Vagina (tissue), 2 donors: ENCODE measurements at places on chromosomes 12 and 14. TPM values are rescaled to one million over a fixed set of nuclear protein-coding genes. Genes with fewer than 3 reads are reported as not detected.

- no peak overlapping the region for H3K4me3 ChIP-seq
- H3K36me3 ChIP-seq = no peaks in the 10 kb centered on the region
Measured at GRCh38 chr14:89540009-89540829, 123.2 kb upstream of the FOXN3 start.

- H3K4me1 ChIP-seq = no peaks in the 10 kb centered on the region
- no peak overlapping the region for H3K4me3 ChIP-seq
- no peaks in the 10 kb centered on the region for H3K27me3 ChIP-seq
- no peak for DNase-seq
- H3K36me3 ChIP-seq = no peaks in the 10 kb centered on the region
- peak overlapping the region; percentile 56 for H3K27ac ChIP-seq
Measured at GRCh38 chr12:15846887-15847286, 35.3 kb upstream of the STRAP start.

DNA sequence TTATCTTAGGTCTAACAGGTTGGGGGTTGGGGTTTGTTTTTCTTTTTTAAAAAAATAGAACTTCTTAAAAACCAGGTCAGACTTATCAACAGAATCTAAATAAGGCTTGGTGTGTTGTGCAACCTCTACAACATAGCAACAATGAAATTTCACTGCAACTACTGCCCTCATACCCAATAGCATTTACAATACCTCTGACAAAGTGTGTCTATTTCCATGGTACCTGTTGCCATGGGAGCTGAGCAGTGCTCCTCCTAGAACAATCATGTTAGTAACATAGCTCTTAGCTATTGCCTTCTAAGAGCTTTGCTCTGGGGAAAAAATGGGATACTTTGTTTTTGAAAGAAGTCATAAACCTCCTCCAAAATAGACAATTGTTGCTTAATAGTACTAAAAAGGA lies 103.3 kb upstream of the CCDC175 start:
- no peak for DNase-seq
- H3K4me1 ChIP-seq = no peaks in the 10 kb centered on the region
- no peak overlapping the region for H3K4me3 ChIP-seq
- H3K27me3 ChIP-seq = no peaks in the 10 kb centered on the region

- H3K36me3 ChIP-seq = no peaks in the 10 kb centered on the region
- H3K4me1 ChIP-seq = no peaks in the 10 kb centered on the region
- no peak overlapping the region for H3K27ac ChIP-seq
Measured at GRCh38 chr14:54108481-54109471, 152.2 kb upstream of the BMP4 start.

- H3K4me1 ChIP-seq = peaks cover 9% of the 10 kb centered on the region
- no peaks in the 10 kb centered on the region for H3K27me3 ChIP-seq
- no peaks in the 10 kb centered on the region for H3K36me3 ChIP-seq
- no peak overlapping the region for H3K27ac ChIP-seq
- H3K4me3 ChIP-seq = no peak overlapping the region
- DNase-seq = no peak
Measured at GRCh38 chr12:269191-269590, 6.6 kb upstream of the SLC6A13 start.

DNA sequence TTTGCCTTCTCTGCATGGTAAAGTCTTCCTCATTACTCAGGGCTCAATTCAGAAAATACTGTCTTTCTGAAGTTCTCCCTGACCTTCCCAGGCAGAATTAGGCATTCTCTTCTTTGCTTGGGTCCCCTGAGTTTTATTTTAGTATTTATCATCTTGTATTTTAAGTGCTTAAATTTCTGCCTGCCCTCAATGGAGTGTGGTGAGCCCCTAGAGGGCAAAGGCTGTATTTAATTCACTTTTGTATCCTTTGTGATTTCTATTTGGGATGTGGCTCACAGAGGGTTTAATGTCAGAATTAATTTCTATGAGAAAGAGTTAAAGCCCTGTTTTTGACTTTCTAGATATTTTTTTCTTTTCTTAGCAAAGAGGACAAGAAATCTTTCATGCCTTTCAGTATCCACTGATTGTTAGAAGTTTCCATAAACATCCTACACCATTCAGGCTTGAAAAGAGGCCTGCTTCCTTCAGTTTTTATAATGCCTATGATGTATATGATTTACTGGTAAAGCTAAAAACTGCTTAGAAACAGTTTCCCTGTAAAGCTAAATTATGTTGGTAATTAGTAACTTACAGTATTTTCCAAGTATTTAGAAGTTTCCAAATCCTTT lies 55.6 kb upstream of the PTPRB start:
- no peak overlapping the region for H3K4me3 ChIP-seq
- H3K36me3 ChIP-seq = no peaks in the 10 kb centered on the region
- H3K27me3 ChIP-seq = no peaks in the 10 kb centered on the region
- H3K4me1 ChIP-seq = no peaks in the 10 kb centered on the region
- no peak for DNase-seq

DNA sequence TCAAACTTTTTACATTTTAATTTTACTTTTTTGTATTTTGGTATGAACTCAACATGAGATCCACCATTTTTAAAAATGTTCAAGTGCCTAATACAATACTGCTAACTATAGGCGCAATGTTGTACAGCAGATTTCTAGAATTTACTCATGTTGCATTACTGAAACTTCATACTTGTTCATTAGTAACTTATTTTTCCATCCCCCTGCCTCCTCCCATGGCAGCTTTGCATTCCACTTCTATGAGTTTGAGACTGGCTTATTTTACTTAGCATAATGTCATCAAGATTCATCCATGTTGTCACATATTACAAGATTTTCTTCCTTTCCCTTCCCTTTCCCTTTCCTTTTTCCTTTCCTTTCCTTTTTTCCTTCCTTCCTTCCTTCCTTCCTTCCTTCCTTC lies 825.9 kb downstream of the SLC16A7 start:
- H3K27ac ChIP-seq = no peak overlapping the region
- H3K4me3 ChIP-seq = no peak overlapping the region
- DNase-seq = no peak

GALNT6 gene
- 12.5 TPM for total RNA-seq

CISTR gene
- total RNA-seq = not detected

DNA sequence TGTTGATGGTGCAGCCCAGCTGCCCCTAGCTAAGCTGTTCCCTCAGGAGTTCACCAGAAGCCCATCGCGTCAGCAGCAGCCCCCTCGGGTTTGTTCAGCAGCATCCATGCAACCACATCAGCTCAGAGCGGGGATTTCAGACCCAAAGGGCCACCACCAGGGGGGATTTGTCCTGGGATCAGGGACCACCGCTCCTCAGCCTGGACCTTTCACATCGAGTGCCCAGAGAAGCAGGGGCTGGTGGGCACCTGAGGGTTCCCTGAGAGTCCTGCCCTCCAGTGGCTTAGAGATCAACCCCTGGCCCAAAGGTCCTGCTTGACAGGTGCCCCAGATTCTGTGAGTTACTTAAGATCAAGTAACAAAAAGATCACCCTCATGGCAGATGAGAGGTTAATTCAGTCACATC lies 65.9 kb upstream of the C14orf180 start:
- peak; percentile 28 for DNase-seq
- no peak overlapping the region for H3K4me3 ChIP-seq
- H3K36me3 ChIP-seq = no peaks in the 10 kb centered on the region
- H3K27me3 ChIP-seq = no peaks in the 10 kb centered on the region
- H3K27ac ChIP-seq = no peak overlapping the region

- H3K36me3 ChIP-seq = no peaks in the 10 kb centered on the region
- H3K27me3 ChIP-seq = no peaks in the 10 kb centered on the region
- no peak overlapping the region for H3K4me3 ChIP-seq
- no peaks in the 10 kb centered on the region for H3K4me1 ChIP-seq
- H3K27ac ChIP-seq = no peak overlapping the region
- no peak for DNase-seq
Measured at GRCh38 chr12:16155938-16156337, 121.5 kb downstream of the SLC15A5 start.
